ENCODE measurements at places on chromosomes 6 and 20.

DNA sequence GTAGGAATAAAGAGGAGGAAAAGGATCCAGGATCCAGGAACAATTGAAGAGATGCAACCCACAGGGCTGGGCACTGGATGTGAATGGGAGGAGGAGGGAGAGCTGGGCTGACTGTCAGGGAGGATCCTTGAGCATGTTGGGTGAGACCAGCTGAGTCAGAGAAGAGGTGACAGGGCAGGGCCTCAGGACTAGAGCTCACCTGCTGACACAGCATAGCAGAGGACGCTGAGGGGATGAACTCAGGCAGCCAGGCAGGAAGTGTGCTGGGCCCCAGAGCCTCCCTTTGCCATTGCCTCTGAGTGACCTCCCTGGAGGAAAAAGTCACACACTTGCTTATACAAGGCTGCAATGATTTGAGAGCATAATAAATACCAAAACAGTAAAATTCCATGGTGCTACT is 72.3 kb downstream of the ZNF133 start:
- DNase-seq: no peak

GRCh38 chr6:107603006-107603370 is 113.1 kb downstream of the SOBP start:
- no peak for DNase-seq

GRCh38 chr6:31529329-31530150 is 778 bp downstream of the MCCD1 start:
- DNase-seq: no peak

DNA sequence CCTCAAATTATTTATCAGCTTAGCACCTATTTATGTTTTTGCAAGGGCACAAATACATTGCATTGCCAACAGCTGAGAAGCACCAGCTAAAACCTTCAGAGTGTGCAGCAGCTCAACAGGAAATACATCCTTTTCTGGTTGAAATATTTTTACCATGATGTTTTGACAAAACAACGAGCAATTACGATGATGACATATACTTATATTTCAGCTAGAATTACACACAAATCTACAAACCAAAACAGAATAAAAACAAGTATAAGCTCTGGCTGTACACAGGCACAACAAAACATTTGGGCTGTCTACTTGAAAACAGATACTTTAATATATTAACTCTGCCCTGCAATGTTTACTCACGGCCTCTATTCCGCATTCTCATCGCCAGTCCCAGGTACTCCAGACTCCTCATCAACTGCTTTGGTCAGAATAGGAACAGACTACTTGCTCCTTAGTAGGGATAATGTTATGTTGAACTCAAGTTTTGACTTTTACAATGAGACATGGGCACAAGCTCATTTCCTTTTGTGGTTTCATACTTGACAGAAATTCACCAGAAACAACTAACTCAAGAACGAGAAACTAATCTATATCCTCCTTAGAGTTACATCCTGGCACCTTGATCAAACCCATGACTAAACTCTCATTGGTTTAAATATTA is 377.6 kb downstream of the ESR1 start:
- DNase-seq: peak; percentile 52

All from fibroblast of villous mesenchyme (primary cell).